ENCODE measurements at places on chromosomes 13 and 19. TPM values are rescaled to one million over a fixed set of nuclear protein-coding genes. Genes with fewer than 3 reads are reported as not detected.
A peak's percentile ranks its signal among the peaks of the same experiment; 100 is the strongest.

- no peak for DNase-seq
These were observed 1.0 kb downstream of the FBL start for GRCh38 chr19:39845172-39845571.

DNA sequence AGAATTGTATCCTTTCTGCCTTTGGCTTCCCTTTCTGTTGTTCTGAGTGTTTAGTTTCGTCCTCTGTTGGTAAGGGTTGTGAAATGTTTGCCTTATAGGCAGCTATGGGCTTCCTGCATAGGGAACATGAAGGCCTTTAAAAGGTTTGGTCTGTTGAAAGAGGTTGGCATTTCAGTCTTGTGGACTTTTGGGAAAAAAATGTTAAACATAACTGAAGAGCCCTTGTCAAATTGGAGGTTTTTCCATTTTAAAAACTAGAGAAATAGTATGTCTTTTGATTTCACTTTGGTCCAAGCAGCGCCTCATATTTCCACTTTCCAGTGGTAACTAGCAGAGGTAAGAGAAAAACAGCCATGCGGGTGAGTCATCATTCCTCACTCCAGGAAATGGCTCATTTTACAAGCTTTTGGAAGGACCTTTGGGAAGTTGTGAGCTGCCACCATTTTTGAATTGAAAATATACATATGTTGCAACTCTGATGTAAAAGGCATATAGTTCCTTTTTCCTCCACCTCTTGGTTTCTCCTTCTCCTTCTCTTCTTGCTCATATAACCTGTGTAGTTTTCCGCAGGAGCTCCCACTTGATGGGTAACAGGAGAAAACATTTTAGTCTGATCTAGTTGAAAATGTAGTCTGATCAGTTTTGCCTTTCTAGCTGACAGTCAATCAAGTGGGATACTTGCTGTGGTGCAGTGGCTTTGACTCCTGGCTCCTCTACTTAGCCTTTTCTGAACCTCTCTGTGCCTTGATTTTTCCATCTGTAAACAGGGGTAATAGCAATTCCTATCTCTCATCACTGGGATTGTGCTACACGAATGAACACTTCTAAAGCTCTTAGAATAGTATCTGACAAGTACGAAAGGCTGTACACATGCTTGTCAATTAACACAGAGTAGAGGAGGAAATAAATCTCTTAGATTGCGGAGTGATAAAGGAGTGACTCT is 23.0 kb downstream of the GPC6 start:
- DNase-seq: no peak

- peak; percentile 53 for DNase-seq
These were observed 205.5 kb downstream of the USP12 start for GRCh38 chr13:26965952-26966700.

GRCh38 chr19:35805526-35806102 is 7.0 kb downstream of the PRODH2 start:
- DNase-seq: no peak

- DNase-seq: no peak
These were observed 6.2 kb upstream of the SCN1B start for GRCh38 chr19:35024095-35024494.

DNA sequence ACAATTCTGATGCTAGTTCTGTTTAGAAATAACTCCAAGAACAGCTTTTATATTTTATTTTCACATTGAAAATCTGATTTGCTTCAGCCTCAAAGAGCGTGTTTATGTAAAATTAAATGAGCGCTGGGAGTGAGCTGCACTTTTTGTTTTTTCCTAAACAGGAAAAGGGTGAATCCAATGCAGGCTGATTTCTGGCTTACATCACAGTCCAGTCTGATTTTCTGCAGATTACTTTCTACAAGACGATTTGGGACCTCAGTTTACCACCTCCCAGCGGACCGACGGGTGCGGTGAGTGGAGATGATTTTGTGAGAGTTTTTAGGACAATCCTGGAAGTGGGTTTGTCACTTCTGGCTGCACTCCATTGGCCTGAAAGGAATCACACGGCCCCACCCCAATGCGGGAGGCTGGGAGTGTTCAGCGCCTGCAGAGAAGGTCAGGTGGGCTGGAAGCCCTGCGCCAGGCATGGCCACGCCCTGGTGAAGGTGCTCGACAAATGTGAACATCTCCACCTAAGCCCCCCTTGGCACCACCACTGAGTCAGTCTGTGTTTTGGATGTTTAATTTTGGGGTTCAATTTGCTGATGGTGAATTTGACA is 90.1 kb downstream of the ANKRD10 start:
- DNase-seq: no peak

WDR88 gene
- 1.7 TPM for total RNA-seq

LILRA2 gene
- 9.3 TPM for total RNA-seq
